Suppressor macrophage (primary cell): ENCODE measurements at places on chromosomes 7 and 10.

- no peak for DNase-seq
These were observed 292.2 kb upstream of the ZWINT start for GRCh38 chr10:56653289-56653688.

DNA sequence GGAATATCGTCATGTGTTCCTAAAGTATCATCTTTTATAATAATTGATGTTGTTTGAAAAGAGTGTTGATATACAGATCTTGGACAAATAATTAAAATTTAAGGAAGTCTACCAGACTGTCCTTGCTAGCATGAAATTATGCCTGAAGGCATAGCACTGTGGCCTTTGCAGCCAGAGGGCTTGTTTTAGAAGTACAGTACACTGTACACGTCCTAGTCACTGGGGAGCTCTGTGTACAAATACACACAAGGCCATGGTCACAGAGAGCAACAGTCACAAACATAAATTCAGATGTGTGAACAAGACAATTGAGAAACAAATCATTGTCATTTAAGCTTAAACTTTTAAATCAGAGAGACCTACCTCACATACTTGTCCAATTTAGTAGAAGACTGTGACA is 133.0 kb downstream of the KIAA1217 start:
- DNase-seq = no peak

GRCh38 chr7:107173691-107174406 is 5.0 kb downstream of the HBP1 start:
- DNase-seq = no peak

- DNase-seq = no peak
These were observed 1208.3 kb downstream of the GATA3 start for GRCh38 chr10:9262770-9263169.

GRCh38 chr7:32094516-32094915 is 24.3 kb upstream of the PDE1C start:
- no peak for DNase-seq

DNA sequence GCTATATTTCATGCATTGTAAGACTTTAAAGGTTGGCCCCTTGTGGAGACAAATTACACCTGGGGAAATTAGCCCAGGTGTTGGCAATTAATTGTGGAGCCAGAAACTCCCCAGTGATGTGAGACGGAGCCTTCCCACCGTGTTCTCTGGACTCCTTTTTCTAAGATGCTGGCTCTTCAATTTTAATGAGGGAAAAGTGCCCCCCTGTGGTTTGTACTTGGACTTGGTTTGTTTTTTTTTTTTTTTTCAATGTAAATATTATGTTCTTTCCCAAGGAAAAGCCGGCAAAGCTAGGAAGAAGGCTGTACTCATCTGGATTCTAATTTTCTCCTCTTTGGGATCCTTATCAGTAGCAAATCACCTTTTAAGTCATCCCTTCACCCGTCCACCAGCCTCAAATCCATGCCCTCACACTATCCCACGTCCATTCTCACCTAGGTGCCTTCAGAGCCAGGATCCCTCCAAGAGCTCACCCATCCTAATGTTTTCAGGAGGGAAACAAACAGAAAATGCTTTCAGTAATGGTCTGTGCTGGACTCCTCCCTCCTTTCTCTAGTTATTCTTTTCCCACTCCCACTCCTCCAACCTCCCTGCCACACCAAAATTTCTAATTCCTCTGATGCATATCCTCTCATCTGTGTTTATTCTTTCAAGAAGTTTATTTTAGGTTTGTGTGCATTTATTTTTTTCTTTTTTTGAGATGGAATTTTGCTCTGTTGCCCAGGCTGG is 20.4 kb upstream of the ST8SIA6 start:
- DNase-seq = no peak

- no peak for DNase-seq
These were observed 7.9 kb upstream of the SEPTIN7 start for GRCh38 chr7:35792873-35793489.

DNA sequence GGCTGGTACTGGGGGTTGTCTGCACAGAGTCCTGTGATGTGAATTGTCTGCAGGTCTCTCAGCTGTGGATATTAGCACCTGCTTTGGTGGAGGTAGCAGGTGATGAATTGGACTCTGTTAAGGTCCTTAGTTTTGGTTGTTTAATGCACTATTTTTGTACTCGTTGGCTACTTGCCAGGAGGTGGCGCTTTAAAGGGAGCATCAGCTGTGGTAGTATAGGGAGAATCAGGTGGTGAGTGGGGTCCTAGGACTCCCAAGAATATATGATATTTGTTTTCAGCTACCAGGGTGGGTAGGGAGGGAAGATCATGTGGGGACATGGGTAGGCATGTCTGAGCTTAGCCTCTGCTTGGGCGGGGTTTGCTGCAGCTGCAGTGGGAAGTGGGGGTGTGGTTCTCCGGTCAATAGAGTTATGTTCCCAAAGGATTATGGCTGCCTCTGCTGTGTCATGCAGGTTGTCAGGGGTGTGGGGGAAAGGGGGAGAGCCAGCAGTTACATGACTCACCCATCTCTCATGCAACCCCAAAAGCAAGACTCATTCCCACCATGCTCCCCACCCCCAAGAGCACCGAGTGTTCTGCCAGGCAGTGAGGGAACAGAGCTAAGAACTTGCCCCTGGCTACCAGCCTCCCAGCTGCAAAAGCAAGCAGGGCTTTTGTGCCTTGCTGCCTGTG is 53.7 kb upstream of the ZNF273 start:
- DNase-seq = no peak

DNA sequence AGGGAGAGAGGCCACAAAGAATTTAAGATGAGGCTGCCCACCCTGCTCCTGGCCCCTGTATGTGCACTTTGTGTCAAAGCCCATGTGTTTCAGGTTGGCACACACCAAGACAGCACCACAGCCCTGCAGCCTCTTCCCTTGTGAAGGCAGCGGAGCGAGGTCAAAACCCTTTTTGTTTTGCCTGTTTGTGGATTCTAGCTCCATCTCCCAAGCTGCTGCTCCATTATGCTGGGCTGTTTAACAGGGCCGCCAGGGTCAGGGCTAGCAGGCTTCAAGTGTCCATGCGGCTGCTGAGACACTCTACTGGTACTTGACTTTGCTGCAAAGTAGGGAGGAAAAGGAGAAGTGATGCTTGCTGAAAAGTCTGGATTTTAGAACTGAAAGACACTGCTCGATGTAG is 142.3 kb upstream of the EFCAB10 start:
- no peak for DNase-seq

- DNase-seq = no peak
These were observed 153.9 kb downstream of the BMPER start for GRCh38 chr7:34059136-34059828.

DNA sequence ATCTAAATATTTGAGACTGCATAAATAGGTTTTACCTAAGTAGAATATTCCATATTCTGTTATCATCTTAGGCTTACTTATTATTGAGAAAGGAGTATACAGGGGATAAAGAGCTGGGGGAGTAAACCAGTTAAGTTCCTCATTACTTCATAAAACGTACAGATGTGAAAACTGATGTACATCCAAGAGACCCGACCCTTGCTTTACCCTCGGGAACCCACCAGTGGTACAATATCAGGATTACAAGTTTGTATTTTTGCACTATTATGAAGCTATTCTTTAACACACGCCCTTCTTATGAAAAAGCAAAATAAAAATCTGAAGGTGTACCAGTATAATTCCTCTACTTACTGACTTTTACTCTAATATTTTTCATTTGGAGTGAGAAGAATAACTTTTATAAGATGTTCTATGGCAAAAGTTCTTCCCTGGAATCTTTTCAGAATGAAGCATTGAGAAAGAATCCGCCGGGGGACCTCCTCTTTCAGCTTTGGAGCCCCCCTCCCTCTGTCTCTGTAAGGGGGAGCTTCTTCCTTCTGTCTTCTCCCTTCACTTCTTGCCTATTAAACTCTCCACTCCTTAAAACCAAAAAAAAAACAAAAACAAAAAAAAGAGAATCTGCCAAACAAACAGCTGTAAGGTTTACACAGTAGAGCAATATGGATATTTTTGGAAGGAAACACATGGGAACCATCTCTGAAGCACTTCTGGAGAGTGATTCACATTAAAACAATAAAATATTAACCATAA is 550.0 kb downstream of the TNS3 start:
- no peak for DNase-seq

DNA sequence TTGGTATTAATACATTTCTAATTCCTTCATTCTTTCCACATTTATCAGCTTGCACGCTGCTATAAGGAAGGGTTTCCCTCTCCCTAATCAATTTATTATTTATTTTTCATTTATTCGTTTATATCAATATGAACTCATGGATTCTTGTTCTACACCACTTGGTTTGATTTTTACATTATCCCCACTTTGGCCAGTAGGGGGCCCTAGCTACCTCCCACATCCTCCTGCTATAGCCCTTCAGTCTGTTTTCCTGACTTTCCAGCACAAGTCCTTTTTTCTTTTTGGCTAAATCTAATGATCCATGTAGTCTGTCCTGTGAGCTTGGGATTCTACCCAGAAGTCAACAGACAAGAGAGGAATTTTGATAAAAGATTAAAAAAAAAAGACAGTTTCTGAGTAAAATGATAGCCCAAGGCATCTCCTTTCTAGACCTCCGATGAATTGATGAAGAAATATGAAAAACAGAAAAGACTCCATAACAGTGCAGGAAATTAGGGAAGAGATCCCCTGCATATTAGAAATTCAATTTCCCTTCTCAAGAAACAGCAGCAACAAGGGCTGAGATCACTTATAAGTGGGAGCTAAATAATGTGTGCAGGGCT is 47.7 kb downstream of the LYZL2 start:
- DNase-seq = peak; percentile 53

- DNase-seq = no peak
These were observed 27.2 kb downstream of the ADK start for GRCh38 chr10:74178042-74178791.

DNA sequence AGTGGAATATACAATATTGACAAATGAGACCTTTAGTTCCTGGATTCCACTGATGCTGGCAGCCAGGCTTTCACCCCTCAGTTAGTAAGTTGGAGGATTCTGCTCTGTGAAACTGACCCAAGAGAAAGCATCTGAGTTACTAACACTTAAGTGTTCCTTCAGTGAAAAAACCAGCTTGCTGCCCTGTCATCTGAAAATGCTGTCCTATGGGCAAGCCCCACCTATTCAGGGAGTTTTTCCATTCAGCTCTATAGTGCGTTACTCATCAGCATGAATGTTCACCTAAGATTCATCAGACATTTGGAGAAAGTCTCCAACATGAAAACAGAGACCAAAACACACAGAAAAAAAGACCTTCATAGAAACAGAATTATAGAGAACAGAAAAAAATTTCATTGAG is 37.9 kb downstream of the PRPF18 start:
- DNase-seq = no peak

- no peak for DNase-seq
These were observed 31.3 kb upstream of the FOXL3 start for GRCh38 chr7:258476-259190.

DNA sequence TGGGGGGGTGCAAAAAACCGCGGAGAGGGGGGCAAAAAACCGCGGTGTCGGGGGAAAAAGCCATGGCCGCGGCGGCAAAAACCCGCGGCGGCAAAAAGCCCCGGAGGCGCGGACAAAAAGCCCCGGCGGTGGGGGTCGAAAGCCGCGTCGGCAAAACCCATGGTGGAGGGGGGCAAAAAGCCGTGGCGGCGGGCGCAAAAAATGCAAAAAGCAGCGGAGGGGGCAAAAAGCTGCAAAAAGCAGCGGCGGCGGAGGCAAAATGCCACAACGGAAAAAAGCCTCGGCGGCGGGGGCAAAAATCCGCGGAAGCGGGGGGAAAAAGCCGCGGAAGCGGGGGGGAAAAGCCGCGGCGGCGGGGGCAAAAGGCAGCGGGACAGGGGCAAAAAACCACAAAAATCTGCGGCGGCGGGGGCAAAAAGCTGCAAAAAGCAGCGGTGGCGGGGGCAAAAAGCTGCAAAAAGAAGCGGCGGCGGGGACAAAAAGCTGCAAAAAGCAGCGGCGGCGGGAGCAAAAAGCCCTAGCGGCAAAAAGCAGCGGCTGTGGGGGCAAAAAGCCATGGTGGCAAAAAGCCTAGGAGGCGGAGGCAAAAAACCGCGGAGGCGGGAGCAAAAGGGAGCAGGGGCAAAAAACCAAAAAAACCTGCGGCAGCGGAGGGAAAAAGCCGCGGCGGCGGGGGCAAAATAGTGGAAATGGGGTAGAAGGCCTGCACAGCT is 418.9 kb downstream of the ZNF716 start:
- no peak for DNase-seq

DNA sequence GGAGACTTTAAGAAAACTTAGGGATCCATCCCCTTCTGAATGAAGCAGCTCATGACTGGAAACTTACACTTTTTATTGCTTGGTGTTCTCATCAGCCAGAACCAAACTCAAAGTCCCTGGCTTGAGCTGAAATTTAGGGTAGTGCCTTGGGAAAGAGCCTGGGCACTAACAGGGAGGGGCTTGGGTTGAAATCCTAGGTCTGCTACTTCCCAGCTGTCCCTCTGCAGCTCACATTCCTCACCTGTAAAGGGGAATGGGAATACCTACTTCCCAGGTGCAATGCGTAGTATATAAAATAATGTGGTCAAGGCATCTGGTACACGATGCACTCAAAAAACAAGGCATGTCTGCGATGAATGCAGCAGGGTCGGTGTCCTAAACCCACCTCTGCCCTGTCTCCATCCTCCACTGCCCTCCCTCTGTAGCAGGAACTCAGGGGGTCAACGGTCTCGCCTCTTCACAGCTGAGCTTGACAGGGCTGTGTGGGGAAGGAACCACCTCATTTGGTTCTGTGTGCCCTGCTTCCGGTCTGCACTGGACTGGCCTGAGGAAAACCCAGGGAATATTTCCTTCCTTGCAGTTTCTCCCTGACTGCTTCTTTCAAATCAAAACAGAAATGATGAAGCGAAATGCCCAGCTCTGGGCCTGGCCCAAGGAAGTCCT is 80.0 kb downstream of the COBL start:
- no peak for DNase-seq

DNA sequence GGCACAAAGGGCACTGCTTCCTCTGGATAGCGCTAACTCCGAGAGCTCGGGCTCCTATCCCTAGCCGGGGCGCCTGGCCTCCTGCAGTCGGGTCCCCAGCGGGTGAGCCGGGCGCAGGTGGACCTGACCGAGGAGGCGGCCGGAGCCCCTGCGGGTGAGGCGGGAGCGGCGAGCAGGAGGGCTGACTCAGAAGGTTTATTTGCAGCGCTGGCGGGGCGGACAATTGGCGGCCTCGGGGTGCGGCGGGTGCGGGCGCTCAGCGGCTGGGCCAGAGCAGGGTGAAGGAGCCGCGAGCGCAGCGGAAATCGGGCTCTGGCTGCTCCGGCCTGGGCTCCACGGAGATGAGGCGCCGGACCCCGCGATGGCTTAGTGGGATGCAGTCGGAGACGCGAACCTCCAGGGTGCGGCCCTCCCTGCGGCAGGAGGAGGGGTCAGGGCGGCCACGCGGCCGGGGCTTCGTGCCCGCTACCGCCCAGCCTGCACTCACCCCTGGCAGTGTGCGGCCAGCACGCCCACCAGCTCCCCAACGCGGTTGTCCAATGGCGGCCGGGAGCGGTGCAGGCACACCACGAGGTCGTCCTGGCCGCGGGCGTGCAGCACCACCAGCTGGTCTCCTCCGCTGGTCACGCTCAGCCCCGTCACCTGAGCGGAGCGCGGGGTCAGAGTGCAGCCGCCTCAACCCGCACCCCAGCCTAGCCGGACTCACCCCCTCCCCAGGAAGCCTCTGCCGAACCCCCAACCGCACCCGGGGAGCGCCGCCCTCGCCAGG is 16.1 kb downstream of the MYO1G start:
- peak; percentile 14 for DNase-seq
